ENCODE measurements at places on chromosomes 7 and 10.

DNA sequence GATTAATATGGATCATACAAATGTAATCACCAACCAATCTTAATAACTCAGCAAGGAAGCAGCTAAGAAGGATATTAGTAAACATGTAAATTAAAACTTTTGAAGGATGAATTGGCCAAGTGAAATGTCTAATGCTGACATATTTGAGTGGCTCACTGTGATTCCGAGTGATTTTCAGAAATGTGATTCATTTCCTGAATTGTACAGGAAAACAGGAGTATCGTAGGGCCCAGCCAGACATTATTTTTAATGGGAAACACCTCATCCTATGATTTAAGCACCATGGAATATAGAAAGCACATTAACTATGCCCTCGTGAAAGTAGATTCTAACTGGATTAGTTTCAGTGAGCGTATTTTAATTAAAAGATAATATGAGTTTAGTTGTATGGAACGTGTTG is 82.3 kb downstream of the LHFPL3 start:
- no peak for DNase-seq

DNA sequence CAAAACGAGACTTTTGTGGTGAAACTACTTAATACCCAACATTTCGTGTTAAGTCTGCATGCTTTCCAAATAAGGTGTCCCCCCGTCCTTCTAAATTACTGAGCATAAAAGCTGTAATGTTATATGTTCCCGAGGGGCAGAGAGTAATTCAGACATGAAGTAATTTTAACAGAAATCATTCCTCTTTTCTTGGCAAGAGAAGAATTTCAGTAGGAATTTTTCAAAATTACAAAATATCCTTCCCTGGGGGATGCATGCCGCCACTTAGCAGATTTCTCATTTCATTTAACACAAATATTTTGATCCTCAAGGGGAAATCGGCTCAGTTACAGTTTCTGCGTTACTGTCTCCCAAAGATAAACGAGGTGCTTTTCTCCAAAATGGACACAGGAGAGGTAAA is 213.2 kb upstream of the RHOBTB1 start:
- peak; percentile 21 for DNase-seq

DNA sequence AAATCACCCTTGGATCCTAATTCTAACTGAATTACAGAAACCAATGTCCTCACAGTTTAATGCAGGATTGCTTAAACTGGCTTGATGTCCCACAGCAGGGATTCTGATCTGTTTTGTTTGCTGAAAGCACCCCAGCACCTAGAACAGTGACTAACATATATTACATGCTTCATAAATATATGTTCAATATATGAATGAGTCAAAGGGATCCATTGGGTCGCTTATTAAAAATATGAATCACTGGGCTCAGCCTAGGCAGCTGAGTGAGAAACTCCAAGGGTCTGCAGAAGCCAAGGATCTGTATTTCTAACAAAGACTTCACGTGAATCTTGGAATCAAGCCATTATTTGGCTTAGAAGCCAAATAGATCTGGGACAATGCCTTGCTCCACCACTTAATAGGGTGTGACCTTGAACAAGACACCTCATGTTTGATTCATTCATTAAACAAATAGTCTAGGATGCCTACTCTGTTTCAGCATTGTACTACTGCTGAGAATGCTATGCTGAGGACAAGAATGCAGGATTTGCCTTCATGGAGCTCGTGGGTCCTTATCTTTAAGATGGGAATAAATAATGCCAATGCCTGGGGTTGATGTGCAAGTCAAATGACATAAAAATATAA is 103.4 kb upstream of the DLX6 start:
- no peak for DNase-seq

- DNase-seq, result no peak
Observed at GRCh38 chr10:92411406-92411805, 120.4 kb downstream of the MARCHF5 start.

GRCh38 chr10:100504096-100504495 is 15.6 kb downstream of the SEC31B start:
- peak; percentile 63 for DNase-seq

DNA sequence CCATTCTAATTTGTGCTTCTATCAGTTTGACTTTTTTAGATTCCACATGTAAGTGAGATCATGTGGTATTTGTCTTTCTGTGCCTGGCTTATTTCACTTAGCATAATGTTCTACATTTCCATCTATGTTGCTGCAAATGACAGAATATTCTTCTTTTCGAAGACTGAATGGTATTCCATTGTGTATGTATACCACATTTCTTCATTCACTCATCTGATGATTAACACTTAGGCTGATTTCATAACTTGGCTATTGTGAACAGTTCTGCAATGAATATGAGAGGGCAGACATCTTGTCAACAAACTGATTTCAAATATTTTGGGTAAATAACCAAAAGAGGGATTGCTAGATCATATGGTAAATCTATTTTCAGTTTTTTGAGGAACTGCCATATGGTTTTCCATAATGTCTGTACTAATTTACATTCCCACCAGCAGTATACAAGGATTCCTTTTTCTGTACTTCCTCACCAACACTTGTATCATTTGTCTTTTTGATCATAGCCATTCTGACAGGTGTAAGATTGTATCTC is 52.9 kb downstream of the ZNF22 start:
- no peak for DNase-seq

DNA sequence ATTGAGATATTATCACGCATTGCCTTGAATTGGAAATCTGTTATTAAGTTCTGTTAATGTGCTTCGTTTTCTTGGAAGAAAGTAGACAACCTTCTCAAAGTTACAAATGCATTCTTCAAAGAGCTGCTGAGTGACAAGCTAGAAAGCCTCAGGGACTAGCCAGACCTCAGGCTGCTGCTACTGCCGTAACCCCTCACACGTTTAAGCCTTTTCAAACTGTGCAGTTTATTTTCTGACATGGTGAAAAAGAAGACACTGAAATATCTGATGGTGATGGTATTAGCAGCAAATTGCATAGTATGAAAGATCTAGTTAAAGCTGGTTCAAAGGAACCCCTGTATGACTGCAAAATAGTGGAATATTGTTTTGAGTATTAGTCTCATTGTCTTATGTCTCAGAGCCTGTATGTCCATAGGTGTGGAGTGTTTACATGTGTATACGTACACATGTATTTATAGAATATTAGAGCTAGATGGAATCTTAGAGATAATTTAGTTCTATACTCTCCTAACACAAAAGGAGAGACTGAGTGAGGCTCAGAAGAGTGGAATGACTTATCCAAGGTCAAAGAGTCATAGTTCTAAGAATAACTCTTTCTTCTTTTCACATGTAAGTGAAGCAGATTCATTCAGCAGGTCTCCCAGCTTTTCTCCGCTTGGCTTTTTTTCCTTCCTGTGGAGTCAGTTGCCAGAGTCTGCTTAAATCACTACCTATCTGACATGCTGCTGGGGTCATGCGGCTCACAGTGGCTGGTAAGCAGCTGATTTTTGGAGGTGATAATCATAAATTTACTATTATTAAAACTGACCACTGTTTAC is 431.9 kb downstream of the PLXDC2 start:
- peak; percentile 5 for DNase-seq

DNA sequence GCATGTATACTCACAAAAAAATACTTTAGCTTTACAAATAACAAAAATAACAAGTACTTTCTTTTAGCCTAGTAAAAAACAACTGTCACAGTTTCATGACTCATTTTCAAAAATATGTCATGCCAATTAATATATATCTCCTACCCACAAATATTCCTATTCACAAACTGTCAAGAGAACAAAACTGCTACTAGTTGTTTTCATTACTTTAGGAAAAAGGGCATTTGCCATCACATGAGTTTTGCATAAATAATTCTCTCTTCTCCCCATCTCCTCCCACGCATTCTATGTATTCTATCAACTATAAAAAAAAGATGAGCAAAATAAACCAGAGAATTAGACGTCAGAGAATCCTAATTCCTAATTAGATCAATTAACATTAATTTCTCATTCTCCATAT is 87.6 kb downstream of the PIP4K2A start:
- DNase-seq, result no peak

- no peak for DNase-seq
Observed at GRCh38 chr10:70426823-70427222, 14.7 kb downstream of the NODAL start.

DNA sequence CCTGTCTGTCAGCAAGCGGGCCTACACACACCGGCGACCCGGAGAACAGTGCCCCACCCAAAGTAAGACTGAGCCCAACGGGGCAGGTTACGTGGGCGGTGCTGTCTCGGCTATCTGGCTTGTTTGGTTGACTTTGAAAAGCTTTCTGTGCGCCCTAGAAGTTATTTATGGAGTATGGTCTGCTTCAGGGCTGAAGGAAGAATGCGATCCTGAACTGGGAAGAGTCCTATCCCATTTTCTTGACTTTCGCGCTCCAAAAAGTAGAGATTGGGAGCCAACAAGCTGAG is 1.5 kb downstream of the INA start:
- DNase-seq, result no peak

DNA sequence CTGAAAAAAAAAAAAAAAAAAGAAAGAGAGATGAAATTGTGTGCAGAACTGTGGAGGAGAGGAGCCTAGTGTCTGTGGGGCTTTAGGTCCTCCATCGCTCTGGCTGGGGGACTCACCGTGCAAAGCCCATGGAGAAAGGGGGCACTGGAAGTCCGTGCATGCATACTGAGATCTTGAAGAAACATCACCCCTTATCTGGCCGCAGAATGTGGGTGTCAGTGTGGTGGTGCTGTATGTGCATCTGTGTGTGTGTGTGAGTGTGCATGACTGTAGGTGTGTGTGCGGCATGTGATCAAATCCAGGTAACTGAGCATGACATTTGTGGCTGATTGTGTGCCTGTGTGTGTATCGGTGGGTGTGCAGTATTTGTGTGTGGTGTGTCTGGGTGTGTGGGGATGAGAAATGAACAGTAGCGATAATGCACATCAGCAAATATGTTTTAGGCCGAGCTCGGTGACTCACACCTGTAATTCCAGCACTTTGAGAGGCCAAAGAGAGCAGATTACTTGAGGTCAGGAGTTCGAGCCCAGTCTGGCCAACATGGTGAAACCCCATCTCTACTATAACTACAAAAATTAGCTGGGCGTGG is 8.8 kb upstream of the CLDN3 start:
- no peak for DNase-seq

DNA sequence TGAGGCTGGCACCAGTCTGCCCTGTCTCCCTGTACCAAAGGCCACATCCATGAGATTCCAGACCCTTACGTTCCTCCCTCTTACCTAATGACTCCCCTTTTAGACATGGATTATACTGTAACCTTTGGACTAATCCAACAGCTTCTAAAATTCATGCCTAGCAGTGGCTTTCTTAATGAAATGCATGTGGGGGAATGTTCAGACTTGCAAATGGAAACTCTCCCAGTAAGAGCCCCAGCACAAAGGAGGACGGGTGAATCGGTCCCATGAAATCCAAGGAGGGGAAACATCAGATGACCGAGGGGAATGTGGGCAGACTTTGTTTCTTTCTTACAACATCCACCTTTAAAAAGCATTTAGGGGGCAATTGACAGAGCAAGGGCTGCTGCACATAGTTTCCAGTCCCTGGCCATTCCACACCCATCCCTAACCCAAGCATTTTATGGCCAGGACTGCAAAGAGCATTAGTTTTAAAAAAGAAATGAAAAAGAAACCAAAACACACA is 71.5 kb downstream of the COL13A1 start:
- DNase-seq, result no peak

- no peak for DNase-seq
Observed at GRCh38 chr10:110704070-110704469, 59.9 kb downstream of the RBM20 start.

GRCh38 chr7:103622274-103622673 is 176.3 kb upstream of the SLC26A5 start:
- DNase-seq, result no peak

- peak; percentile 69 for DNase-seq
Observed at GRCh38 chr10:69389827-69390490, 26.8 kb downstream of the TACR2 start.

GRCh38 chr10:132744839-132745238 is 41.1 kb downstream of the NKX6-2 start:
- no peak for DNase-seq

- DNase-seq, result peak; percentile 64
Observed at GRCh38 chr7:29328811-29329210, 134.2 kb downstream of the CHN2 start.

DNA sequence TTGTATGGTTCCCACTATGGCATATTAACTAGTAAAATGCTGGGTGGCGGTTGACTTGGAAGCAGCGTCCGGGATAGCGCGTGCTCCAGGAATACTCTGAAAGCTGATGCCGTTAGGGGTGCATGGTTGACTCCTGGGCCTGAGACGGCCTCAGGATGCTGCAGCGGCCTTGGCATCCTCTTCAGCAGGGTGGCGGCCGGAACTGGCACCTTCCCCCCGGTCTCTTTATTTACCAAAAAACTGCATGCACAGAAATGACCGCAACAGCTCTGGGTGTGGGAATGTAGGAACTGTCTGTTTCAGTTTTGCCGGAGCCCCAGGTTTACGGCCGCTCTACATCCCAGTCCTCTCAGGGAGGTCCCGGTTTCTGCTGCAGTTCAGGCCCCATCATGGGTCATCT is 28.8 kb downstream of the PFKP start:
- DNase-seq, result no peak

DNA sequence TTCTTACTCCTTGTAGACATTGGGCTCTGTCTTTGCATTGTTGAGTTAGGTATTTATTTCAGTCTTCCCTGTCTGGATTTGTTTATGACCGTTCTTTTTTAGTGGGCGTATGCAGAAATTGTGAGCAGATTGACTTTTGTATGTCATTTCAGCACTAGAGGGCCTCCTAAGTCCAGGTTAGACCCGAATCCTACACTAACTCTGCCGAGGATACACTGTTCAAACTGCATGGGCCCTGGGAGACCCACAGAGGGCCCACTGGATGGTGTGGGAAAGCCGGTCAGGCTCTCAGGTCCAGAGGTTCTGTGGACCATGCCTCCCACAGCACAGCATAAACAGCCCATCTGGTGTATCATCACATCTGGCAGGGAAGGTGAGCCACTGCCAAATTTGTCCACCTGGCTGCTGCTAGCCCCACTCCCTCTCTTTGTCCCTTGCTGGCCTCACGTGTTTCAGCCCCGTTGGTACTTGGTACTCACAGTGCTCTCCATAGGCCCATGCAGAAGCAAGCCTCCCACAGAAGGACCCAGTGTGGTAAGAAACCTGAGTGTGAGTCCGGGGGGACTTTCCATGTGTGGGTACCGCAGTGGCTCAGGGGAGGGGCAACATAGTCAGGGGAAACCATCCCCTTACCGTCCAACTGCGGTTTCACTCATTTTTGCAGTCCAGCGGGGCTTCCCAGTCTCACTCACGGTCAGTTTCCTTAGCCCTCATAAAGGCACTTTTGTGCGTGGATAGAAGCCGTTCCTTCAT is 112.8 kb downstream of the APBB1IP start:
- DNase-seq, result no peak

DNA sequence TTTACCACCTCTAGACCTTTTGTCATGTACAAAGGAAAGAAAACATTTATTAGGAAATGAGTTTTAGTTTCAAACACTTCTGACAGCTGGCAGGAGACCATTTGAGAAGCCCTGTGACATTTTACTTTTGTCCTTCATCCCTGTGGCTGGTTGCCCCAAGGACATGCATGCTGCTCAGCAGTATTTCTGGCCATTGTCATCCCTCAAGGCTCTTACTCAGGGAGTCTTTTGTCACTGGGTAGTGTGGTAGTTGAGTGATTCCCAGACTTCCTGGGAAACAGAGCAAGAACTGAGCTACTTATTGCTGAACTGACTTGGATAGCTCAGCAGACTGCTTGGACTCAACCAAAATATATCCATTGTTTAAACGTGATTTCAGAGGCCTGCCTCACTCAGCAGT is 142.8 kb downstream of the LRRC4 start:
- DNase-seq, result no peak
